AML-193 (cell line): ENCODE measurements at places on chromosomes 1 and 21.
A peak's percentile ranks its signal among the peaks of the same experiment; 100 is the strongest.

GRCh38 chr1:46285730-46286477 lies 17.5 kb downstream of the LRRC41 start:
- no peak for DNase-seq

DNA sequence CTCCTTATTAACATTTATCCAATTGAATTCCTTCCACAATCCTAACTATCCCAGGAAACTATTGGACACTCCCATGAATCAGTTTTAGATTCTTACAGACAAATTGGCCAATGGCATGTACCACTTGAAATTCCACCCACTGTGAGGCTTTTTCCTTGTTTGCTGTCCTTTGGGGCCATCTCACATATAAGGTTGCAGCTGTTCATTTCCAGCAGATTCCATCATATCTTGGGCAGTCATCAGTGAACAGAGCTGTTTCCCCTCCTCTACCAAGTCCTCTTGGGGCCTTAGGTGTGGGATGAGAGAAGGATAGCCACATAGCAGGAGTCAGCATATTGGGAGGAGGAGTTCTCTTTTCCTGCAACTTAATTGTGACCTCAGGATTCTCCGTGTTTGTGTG lies 109.1 kb downstream of the HHAT start:
- DNase-seq: no peak

- no peak for DNase-seq
These were observed 8.1 kb downstream of the C1orf116 start for GRCh38 chr1:207024202-207025145.

- DNase-seq: no peak
These were observed 207.2 kb downstream of the ATG4C start for GRCh38 chr1:62991152-62991551.

- no peak for DNase-seq
These were observed 16.4 kb upstream of the SLC44A3 start for GRCh38 chr1:94803517-94804441.

GRCh38 chr1:160064746-160065145 lies 5.2 kb downstream of the KCNJ10 start:
- DNase-seq: no peak

DNA sequence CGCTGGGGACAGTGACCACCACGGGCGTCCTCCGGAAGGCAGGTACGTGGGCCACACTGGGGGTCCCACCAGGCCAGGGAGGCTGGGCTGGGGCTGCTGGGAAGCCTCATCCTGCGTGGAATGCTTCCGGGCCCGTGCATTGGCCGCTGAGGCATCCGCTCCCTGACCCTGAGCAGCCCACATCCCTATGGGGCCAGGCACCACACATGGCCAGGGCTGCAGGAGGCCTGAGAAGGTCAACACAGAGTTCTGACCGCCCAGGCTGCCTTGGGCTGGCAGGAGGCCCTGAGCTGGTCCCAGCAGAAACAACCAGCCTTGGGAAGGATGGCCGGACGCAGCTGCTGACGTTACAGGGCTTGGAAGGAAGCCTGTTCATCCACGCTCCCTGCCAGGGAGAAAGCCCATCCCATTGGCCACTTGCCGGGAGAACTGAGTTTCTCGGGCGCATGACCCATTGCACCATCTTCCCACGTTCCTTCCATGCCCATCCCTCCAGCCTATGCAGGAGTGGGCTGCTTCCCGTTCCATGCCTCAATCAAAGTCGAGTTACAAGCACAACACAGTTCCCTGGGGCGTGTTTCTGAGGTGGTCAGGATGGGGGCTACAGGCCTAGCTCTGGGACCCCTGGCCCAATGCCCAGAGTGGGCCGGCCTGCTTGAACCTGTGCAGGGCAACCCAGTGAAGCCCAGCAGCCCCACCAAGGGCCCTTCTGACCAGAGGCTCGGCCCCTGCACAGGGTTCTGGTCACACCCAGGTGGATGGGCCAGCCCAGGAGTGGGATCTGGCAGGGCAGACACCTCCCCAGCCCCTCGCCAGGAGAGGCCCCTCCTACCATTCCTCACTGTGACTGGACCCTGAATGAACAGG lies 31.7 kb downstream of the TRIM11 start:
- no peak for DNase-seq

DNA sequence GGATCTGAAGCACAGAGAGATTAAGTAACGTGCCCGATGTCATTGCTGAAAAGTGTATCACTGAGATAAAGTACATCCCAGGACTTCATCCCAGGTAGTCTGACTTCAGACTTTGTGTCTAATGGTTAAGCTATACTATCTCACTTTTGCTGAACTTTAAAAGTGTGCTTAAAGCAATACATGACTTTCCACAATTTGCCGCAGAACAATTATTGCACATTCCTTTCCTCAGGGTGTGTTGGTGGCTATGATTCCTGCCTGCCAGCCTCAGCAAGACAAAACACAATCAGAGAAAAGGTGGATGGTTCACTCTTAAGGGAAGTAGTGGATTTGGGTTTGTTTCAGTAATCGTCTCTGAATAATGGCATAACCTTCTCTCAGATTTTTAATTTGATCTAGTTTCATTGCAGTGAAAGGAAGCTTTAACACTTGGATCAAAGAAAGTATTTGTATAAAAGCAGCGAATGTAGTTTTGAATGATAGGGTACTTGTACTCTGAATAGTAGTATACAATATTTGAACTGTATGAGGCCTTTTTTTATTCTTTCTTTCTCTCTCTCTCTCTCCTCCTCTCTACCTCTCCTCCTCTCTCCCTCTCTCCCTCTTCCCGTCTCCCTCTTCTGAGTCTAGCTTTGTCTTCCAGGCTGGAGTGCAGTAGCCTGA lies 47.0 kb downstream of the CNST start:
- no peak for DNase-seq

DNA sequence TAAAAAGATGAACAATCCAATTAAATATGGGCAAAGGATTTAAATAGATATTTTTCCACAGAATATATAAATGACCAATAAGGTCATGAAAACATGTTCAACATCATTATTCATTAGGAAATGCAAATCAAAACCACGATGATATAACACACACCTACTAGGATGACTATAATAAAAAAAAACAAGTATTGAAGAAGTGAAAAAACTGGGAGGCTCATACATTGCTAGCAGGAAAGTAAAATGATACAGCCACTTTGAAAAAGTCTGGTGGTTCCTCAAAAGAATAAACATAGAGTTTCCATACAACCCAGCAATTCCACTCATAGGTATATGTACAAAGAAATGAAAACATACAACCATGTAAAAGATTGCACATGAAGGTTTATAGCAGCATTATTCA lies 75.7 kb upstream of the RAB4A start:
- DNase-seq: no peak

- DNase-seq: no peak
These were observed 43.2 kb upstream of the BACE2 start for GRCh38 chr21:41124641-41125201.

DNA sequence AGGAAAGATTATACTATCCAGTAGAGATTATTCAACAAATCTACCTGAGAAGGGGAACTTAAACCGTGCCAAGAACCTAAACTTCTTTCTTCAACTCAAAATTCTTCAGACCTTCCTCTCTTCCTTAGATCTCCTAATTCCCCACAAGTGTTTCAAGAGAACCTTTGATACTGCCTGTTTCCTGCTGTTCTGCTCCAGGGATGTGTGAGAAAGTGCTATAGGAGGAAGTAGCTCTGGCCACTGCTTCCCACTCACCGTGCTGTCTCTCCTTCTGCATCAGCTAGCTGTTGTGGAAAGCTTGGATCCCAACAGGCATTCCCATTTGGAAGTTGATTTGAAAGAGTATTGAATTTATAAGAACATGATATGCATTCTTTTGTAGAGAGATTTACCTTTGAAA lies 4.5 kb upstream of the NOS1AP start:
- DNase-seq: no peak

- no peak for DNase-seq
These were observed 291.2 kb upstream of the RUNX1 start for GRCh38 chr21:35340273-35340672.

GRCh38 chr1:240242601-240243144 lies 151.0 kb downstream of the FMN2 start:
- DNase-seq: no peak

GRCh38 chr1:63101336-63101735 lies 221.0 kb upstream of the FOXD3 start:
- no peak for DNase-seq

- DNase-seq: no peak
These were observed 115.0 kb upstream of the SMYD2 start for GRCh38 chr1:214165850-214166374.

- no peak for DNase-seq
These were observed 35.2 kb downstream of the TP53BP2 start for GRCh38 chr1:223810586-223810985.

DNA sequence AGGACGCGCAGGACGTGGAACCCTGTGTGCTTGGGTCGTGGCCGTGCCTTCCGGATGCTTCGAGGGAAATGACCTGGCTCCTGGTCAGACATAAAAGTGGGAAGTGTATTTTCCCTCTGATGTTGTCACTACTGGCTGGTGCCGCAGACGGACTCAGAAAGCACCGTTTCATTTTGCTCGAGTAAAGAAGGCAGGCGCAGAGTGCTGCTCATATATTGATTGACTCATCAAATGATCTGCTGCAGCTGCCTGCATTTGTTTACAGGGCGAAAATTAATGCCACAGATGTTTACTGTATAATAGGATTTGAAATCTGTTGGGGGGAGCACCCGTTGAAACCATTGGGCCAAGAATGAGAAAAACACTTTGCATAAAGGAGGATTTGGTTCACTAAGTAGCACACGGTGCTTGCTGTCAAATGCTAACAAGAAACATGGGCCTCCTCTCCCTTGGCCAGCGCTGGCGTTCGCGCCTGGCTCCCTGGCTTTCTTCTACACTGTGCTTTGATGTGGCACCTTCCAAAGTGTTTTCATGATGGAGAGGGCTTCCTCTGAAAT lies 365.5 kb downstream of the CAMTA1 start:
- no peak for DNase-seq

DNA sequence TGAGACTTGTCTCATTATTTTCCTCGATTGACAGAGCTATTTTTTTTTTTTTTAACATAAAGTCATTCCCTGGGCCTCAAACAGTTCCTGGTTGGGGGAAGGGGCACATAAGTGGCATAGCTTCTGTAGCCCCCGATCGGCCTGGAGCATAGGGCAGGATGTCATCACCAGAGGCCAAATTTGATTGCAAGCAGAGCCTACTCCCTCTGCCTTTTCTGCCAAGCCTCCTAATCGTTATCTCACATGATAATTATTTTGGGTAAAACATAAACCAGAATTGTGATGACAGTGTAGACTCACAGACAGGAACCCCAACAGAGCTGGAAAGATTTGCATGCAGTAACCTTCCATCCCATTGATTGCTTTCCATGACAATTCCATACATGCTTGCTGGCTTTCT lies 404.8 kb downstream of the PCP4 start:
- no peak for DNase-seq

- peak; percentile 4 for DNase-seq
These were observed 24.9 kb upstream of the TMEM52 start for GRCh38 chr1:1943834-1944570.

GRCh38 chr1:192660613-192661012 lies 24.7 kb downstream of the RGS13 start:
- DNase-seq: no peak

DNA sequence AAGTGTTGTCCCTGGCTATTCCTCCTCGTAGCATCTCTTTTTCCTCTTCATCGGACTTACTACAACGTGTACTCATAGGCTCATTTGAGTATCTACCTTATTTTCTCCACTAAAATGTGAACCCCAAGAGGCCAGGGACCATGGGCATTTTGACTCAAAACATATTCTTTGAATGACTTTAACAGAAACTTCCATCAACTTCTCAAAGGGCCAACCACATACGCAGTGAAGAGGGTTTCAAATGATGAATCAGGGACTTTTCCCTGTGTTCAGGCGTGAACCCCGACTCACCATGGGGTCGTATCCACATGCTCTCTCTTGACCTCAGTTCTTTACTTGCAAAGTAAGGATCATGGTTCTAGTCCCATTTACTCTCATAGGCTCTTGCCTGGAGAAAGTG lies 20.2 kb upstream of the GPR137B start:
- DNase-seq: no peak

DNA sequence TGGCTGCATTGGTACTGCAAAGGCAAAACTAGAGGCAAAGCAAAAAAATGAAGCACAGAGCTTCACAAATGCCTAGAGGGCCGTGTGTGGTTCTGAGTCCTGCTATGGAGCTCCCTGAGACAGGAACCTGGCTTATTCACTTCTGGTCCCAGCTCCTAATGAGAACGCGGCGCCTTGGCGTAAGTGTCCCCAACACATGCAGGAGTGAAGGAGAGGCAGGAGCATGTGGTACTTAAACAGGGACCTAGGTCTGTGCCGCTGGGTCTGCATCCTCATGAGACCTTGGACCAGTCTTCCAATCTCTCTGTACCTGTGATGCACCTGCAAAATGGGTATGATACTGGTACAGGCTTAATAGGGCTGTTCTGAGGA lies 14.4 kb upstream of the SLC2A7 start:
- DNase-seq: no peak

- DNase-seq: no peak
These were observed 93.5 kb downstream of the C1orf94 start for GRCh38 chr1:34270181-34270580.

DNA sequence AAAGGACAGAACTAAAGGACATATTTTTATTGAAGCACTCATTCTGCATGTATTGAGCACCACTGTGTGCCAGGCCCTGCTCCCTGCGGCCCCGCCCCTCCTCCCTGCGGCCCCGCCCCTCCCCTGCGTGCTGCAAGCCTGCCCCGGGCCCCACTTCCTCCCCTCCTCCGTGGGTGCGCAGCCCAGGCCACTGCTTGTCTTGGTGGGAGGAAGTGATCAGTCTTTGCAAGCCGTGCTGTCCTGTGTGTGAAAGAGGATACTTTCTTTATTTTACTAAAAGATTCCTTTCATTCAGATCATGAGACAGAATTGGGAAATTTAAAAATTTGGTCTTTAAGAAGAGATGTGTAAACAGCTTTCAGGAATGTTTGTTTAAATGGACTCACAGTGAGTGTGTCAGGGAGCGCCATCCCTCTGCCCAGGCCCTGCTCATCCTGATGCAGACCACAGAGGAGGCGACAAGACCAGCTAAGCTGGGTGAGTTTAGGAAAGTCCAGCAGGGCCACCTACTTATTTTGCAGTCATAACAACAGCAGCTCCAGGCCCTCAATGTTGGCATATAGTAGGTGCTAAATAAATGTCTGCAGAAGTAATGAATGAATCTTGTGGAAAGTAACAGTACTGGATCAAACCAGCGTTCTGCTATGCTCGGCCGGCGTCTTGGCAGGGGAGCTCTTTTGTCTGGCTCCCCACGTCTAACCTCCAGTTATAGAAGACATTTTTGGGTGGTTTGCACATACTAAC lies 88.3 kb upstream of the SELENON start:
- peak; percentile 54 for DNase-seq

- DNase-seq: no peak
These were observed 318.2 kb upstream of the PLXNA2 start for GRCh38 chr1:208562151-208562960.
